ENCODE measurements at places on chromosomes 1 and 21.
A peak's percentile ranks its signal among the peaks of the same experiment; 100 is the strongest.

GRCh38 chr21:32523463-32523862, 61.9 kb downstream of the TCP10L start:
- no peak for DNase-seq

GRCh38 chr21:28423521-28424190, 569.0 kb downstream of the LTN1 start:
- DNase-seq: no peak

DNA sequence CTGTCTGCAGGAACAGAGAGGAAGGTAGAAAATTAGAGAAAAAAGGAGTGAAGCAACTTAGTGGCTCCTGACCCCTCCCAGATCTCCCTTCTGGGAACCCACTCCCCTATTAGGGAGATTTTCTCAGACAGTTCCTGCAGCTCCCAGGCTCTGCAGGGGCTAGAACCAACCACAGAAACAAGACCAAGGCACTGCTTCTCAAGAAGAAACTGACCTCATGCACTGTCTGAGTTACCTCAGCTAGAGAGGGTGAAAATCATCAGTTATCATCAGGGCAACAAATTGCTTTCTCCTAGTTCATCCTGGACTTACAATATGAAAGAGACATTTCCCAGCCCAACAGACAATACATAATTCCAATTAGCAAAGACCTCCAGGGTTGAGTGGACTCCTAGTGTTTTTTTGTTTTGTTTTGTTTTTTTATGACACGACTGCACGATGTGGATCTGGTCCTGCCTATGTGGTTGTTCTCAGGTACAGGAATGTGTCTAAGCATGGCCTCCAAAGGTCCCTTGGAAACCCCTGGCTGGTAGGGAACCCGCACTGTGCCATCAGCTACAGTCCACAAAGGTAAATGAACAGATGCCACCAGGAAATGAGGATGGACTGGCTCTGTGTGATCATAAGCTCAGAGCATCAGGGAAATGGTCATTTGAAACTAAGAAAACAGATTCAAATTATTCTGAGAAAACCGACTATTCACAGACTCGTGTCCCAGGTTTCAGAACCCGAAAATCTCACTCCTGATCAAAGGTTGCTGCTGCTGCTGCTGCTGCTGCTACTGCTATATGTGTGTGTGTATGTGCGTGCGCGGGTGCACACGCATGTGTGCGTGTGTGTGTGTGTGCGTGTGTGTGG, 65.3 kb downstream of the LAMC2 start:
- no peak for DNase-seq

GRCh38 chr1:196309386-196309785, 298.9 kb downstream of the KCNT2 start:
- peak; percentile 64 for DNase-seq

- DNase-seq: no peak
Observed at GRCh38 chr1:33336580-33336979, 15.7 kb upstream of the A3GALT2 start.

DNA sequence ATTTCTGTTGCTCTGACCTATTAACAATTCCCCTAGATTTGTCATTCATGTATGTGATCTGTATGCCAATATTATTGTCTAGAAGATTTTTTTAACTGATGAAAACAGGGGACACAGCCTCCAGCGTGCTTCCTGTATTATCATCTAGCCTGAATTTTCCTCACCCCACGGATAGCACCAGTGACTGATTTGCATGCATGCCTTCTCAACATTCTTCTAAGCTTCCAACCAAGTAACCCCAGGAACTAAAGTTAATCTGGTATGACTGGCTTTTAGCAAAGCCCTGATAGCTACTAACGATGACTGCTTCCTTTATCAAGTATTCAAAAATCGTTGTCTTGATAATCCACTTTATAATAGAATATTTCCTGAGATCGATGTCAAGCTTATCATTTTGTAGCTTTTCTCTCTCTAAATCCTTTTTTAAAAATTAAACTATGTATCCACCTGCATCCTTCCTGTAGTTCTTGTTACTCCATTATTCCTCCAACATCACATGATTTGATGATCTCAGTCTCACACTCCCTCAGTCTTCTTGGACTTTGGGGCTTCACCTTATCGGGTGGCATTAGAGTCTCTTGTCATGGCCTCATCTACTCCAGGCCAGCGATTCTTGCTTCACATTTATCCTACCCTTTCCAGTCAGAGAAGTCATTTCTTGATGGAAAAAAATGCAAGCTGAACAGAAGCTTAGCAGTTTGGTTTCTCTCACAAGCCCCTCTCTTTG, 19.0 kb downstream of the BCAR3 start:
- DNase-seq: no peak

GRCh38 chr1:19250629-19251304, 557 bp downstream of the EMC1 start:
- no peak for DNase-seq

DNA sequence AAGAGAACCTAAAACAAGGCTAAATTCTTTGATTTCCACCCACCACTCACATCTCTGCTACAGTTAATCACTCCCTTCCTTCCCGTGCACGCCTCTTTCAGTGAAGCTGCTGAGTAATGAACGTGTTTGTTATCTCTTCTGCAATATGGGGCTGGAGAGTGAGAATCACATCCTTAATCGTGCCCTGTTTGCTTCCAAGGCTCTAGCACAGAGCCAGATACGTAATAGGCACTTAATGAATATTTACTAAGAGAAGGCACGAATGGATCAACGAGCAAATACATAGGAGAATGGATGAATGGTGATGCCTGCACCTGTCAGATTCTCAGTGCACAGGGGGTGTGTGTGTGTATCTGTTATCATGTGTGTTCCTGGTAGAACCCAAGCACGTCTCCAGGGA, 22.1 kb upstream of the FAM43B start:
- DNase-seq: no peak

DNA sequence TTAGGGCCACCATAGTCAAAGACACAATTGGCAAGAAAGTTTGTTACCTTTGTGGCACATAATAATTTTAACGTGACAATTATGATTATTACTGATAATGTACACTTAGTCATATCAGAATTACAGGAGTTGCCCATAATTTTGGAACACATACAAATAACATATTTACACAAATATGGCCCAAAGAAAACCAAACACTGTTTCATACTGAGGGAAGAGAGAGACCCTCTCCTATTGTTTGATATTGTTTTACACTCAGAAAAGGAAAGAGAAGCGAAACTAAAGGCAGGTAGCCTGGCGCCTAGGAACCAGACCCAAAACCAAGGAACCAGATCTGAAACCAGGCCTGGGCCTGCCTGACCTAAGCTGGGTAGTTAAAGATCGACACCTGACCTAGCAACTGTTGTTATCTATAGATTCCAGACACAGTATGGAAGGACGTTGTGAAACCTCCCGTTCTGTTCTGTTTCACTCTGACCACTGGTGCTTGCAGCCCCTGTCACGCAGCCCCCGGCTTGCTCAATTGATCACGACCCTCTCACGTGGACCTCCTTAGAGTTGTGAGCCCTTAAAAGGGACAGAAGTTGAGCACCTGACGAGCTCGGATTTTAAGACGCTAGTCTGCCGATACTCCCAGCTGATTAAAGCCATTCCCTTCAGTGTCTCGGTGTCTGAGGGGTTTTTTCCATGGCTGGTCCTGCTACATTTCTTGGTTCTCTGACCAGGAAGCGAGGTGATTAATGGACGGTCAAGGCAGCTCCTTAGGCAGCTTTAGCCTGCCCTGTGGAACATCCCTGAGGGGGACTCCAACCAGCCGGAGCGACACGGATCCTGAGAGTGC, 27.9 kb downstream of the C1orf115 start:
- DNase-seq: no peak

GRCh38 chr1:152048416-152049009, 11.7 kb upstream of the S100A11 start:
- no peak for DNase-seq

GRCh38 chr21:19850157-19850556, 1148.1 kb upstream of the NCAM2 start:
- no peak for DNase-seq

DNA sequence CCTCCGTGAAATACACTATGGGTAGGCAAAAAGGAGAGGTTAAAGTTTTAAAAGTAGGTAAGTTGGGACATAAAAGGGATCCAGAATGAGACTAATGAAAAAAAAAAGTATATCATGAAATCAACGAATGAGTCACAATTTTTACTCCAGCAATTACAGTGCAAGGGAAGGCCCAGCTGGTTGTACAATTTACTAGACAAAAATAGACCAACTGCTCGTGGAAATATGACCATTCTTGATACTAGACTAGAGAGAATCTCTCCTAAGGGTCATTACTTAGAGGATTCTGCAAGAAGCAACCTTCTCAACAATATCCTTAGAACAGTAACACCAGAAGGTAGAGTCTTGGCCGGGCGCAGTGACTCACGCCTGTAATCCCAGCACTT, 55.1 kb upstream of the EFHD2 start:
- DNase-seq: no peak

- no peak for DNase-seq
Observed at GRCh38 chr21:17729455-17729854, 89.7 kb downstream of the C21orf91 start.

GRCh38 chr1:1625824-1626206, 6.2 kb upstream of the MMP23B start:
- no peak for DNase-seq

DNA sequence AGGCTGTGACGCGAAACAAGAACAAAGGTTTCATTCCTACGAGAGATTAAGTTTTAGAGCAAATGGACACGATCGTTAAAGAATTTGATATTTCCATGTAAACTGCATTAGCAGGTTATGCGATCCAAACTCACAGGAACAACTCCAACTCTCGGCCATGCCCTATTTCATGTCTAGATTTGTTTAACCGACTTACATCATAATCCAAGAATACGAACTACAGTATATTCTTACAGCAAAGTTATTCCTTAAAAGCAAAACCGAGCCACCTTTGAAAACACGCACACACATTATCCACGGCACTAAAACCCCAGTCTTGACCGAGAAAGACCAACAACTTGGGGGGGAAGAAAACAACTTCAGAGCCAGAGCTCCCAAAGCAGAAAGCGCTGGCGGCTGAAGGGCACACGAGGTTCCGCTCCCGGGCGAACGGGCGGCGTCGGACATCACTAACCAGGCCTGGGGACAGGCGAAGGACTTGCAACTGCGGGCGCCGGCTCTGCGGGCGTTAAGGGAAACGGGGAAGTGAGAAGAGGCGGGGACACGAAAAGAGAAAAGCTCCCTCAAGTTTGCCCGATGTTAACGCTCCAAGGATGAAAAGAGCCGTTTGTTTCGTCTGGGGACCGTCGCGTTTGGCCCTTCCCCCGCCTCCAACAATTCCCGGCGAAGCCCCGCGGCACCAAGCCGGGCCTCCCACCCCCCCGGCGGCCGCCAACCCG, 690 bp downstream of the B3GALNT2 start:
- peak; percentile 55 for DNase-seq

DNA sequence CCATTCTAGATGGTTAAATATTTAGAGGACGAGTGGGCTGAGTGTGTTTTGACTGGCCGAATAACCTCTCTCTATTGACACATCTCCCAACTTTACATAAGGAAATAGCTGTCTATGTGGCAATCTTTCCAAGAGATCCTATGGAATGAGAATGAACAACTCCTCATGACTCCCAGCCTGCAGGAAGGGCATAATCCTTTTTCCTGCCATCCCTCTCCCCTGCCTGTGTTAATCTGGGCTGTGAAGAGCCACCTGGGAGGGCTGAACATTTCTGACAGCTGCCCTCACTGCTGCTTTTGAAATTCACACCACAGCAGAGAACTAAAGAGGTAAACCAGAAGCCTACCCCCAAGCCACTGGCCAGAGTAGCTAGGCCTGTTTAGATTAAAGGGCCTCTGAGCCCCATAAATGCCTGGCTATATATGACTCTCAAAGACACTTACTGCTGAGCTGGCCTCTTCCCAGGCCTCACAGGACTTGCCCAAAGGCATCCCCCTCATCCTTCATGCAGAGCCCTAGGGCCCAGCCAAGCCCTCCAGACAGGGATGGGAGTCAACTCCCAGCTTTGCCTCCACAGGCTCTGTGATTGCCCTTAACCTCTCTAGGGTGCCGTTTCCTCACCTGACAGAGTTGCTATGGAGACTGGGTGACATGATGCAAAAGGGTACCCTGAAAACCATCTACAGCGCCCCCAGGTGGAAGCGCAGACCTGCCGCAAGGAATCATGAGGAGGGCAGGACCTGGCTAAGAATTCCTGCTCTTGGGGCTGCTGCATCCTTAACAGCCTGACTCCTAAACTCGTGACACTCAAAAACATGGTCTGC, 42.0 kb upstream of the LDLRAP1 start:
- no peak for DNase-seq

DNA sequence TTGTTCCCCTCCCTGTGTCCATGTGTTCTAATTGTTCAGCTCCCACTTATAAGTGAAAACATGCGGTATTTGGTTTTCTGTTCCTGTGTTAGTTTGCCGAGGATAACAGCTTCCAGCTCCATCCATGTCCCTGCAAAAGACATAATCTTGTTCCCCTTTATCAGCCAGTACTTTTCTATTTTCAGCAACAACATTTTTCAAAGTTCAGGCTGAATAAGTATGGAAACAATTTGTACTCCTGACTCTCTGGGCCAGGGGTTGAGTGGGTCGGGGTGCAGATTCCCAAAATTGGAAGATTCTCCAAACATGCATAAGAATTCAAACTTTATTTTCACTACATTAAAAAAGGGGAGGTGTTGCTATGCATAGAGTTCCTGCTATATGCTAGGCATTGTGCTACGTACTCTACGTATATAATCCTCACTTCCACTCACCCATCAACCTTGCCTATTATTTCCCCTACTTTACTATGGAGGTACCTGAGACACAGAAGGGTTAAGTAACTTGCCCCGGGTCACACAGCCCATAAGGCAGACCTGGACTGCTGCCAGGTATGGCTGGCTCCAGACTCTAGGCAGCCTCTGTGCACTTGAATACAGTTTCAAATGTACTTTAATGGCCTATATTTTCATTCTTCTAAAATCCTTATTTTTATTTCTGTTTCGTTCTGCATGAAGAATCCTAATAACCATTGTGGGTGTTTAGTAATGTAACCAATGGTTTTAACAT, 117.1 kb upstream of the C8B start:
- DNase-seq: no peak

GRCh38 chr1:115296981-115297380, 41.1 kb downstream of the NGF start:
- no peak for DNase-seq

DNA sequence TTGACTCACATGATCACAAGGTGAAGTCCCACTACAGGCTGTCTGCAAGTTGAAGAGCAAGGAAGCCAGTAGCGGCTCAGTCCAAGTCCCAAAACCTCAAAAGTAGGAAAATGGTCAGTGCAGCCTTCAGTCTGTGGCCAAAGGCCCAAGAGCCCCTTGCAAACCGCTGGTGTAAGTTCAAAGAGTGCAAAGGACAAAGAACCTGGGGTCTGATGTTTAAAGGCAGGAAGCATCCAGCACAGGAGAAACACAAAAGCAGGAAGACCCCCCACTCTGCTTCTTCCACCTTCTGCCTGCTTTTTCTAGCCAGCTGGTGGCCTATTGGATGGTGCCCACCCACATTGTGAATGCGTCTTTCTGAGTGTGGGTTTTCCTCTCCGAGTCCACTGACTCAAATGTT, 2222.6 kb downstream of the MRPL39 start:
- no peak for DNase-seq

Measured in NCI-H2227 treated with DMSO at 0.1 percent for 48 hours (cell line).